SK-N-SH (cell line): ENCODE measurements at places on chromosomes 11 and 22.

DNA sequence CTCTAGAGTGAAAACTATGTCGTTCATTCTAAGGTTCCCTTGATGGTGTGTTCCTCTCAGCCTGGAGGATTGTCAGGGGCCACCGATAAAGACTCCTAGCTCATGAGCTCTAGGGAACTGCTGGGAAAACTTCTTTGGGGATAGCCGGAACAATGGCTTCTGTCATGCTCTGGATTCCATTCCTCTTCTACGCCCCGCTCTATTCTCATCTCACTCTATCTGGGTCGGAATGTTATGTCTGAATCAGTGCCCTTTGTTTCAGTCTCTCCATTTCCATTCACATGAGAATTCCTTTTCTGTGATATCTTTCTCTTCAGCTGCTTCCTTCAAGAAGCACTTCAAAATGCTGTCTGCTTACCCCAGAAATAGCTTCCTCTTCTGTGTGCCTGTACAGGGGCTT, 16.9 kb upstream of the SLCO2B1 start:
- DNase-seq = no peak

- DNase-seq = peak; percentile 91
These were observed 6.3 kb downstream of the PC start for GRCh38 chr11:66951927-66952337.

GRCh38 chr11:66190786-66191185, 77.7 kb upstream of the RAB1B start:
- DNase-seq = no peak

DNA sequence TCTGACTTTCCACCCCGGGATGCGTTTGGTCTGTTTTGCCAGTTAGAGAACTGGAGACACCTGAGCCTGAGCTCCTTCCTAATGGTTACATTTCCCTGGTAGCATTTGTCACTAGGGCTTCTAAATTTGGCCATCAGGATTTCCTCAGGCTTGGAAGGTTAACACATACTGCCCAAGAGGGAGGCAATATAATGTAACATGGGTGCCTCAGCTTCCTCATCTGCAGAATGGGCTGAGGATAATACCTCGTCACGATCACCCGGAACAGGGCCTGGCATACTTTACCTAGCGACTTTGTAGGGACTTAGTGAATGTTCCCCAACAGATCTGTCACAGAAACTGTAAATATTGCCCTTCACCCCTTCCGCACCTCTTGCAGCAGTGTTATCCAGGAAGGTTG, 11.3 kb downstream of the IL17RA start:
- DNase-seq = no peak

GRCh38 chr11:71131861-71132260, 120.5 kb downstream of the SHANK2 start:
- DNase-seq = no peak

DNA sequence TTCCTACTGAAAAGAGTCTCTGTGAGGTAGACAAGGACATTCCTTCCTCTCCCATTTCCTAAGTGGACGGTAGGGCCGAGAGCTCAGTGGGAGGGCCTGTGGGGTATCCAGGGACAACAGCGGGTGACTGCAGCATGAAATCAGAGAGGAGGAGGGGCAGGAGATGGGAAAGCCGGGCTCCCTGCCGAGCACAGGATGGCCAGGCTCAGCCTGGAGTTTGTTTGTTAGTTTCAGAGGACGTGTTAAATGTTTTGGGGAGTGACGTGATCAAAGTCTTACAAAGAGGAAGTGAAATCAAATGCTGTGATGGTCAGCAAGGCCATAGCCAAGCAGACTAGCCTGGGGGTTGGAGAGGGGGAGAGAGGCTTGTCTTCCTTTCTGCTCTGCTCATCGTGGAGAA, 152.7 kb downstream of the ADAMTS15 start:
- DNase-seq = no peak

DNA sequence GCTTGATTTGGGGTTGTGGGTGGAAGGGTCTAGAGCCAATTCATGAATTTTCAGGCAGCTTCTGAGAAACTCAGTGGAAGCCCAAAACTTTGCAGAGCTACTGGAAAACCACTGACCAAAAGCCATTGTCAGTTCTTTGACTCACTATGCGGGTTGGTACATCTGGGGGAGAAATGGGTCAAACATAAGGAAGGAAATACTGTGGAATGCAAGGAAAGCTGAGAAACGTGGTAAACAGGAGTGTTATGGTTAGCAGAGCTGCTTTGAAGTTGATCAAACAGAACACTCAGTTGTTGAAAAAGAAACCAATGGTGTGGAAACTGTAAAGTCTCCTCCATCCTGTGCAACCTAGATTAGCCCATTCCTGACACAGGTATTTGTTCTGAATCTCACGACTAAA, 6.3 kb upstream of the ABTB2 start:
- DNase-seq = no peak

- no peak for DNase-seq
These were observed 2.7 kb downstream of the EIF4ENIF1 start for GRCh38 chr22:31486951-31487350.

DNA sequence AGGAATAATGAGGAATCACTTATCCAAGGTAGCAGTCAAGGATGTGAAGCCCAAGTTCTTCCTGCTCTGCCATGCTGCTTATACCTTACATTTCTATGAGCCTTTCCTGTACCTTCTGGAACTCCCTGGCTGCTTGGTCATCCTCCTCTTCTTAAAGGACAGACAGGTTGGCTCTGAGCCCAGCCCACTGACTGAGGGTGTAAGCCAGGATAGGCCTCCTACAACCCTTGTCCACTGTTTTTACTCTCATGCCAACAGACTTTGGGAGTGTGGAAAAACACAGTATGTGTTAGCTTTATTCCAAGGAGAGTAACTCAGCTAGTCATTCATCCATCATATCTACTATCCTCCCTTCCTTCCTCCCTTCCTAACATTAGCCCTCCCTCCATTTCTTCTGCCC, 47.5 kb downstream of the IRAG1 start:
- no peak for DNase-seq

DNA sequence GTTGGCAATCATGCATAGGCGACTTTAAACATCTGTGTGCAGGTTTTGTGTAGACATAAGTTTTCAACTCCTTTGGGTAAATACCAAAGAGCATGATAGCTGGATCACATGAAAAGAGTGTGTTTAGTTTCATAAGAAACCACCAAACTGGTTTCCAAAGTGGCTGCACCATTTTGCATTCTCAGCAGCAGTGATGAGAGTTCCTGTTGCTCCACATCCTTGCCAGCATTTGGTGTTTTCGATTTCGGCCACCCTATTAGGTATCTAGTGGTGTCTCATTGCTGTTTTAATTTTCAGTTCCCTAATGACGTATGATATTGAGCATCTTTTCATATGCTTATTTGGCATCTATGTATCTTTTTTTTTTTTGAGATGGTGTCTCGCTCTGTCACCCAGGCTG, 62.8 kb upstream of the CCND1 start:
- DNase-seq = no peak

DNA sequence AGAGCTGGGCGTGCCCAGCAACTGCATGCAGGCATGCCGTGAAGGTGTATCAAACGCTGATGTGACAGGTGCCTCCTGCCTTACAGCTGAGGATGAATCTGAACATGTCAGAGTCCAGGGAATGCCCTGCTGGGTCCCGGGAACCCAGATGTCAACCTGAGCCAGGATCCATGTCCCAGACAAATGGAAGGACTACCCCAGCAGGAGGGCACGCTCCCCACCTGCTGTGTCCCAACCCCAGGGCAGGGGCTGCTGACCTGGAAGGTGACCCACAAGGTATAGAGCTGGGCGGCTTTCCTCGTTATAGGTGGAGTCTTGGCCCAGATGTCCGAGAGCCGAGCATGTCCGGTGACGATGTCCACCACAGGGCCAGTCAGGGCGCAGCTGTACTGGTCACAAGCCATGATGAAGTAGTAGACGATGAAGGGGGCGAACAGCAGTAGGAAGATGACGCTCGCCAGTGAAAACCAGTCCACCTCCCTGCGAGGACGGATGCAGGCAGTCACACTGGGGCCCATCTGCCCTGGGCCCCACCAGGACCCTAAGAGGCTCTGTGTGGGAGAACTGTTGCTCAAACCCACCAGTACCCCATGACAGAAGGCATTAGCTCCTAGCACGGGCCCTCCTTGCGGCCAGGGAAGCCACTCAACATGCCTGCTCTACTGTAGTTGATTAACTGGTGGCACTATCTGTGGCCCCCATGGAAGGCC, 4.3 kb downstream of the DHCR7 start:
- DNase-seq = no peak

GRCh38 chr11:16032974-16033373, 323.4 kb downstream of the SOX6 start:
- no peak for DNase-seq

DNA sequence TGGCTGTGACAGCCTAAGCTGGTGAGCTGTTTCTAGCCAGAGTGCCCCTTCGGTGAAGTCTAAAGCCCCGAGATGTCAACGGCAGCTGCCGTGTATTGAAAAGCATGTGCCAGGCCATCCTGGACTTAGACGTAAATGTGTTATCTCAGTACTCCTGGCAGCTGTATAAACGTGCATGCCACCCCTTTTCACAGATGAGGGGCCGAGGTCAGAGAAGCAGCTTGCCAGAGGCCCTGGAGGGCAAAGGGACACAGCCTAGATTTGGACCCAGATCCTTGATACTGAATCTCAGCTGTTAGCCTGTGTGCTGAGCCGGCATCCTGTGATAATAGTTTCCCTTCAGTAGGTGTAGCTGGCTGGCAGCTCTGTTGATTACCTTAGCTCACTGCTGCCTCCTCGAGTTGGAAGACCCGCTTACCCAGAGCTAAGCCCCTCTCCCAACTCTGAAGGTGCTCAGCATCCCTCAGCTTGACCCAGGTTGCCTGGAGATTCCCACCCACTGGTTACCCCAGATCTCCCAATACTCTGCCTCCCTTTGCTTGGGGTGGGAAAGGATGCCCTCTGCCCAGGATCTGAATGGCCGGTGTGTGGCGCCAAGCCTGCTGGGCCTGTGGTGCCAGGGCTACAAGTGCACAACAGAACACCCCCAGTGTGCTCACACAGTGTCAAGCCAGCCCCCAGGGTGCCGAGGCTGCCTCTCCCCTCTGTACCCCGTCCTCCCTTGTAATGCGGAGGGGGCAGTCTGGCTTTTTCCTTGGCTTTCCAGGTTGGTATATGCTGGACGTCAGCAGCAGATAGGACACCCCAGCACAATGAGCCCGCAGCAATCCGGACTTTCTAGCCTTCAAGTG, 59.8 kb upstream of the WNT7B start:
- DNase-seq = peak; percentile 69

GRCh38 chr11:69803022-69803421, 16.2 kb downstream of the FGF3 start:
- no peak for DNase-seq

DNA sequence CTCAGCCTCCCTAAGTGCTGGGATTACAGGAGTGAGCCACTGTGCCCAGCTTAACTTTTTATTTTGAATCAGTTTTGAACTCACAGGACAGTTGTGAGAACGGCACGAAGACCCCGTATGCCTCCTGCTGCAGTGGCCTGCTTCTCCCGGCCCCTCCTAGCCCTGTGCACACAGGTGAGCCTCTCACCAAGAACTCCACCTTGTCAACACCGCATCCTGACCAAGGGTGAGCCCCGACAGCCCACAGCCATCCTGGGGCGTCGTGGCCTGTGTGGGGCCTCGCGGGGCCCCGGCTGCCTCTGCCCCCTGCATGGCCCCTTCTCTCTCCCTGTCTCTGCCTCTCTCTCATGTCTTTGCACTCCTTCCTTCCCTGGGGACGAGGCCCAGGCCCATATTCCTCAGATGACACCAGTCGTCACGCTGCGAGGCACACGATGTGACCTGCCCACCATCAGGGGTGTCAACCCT, 38.8 kb downstream of the GNB1L start:
- DNase-seq = no peak

DNA sequence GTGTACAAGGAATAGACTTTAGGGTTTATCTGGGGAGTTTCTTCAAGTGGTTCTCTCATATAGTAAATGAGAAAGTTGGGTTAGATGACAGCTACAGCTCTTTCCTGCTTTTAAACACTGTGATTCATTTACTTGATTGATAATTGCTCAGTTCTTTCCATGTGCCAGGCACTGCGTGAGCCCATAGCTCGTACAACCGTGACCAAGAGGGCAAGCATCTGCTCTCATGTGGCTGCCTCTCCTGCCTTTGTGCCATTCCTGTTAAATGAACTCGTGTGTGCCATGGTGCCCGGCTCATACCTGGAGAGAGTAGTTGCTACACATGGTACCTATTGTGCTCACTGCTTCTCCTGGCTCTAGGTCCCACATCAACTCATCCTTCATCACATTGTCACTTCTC, 206.3 kb downstream of the SNX19 start:
- DNase-seq = no peak

DNA sequence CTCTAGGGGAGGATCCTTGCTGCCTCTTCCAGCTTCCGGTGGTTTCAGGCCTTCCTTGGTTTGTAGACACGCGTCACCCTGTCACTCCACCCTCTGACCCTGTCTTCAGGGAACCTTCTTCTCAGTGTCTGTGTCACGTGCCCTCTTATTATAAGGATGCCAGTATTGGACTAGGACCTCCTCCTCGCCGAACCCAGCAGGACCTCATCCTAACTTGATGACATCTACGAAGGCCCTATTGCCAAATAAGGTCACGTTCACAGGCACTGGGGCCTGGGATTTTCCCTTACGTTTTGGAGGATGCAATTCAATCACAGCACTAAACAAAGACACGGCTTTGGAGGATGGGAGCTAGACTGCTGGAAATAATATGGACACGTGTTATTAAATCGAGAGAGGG, 408.7 kb downstream of the BRD1 start:
- DNase-seq = no peak

DNA sequence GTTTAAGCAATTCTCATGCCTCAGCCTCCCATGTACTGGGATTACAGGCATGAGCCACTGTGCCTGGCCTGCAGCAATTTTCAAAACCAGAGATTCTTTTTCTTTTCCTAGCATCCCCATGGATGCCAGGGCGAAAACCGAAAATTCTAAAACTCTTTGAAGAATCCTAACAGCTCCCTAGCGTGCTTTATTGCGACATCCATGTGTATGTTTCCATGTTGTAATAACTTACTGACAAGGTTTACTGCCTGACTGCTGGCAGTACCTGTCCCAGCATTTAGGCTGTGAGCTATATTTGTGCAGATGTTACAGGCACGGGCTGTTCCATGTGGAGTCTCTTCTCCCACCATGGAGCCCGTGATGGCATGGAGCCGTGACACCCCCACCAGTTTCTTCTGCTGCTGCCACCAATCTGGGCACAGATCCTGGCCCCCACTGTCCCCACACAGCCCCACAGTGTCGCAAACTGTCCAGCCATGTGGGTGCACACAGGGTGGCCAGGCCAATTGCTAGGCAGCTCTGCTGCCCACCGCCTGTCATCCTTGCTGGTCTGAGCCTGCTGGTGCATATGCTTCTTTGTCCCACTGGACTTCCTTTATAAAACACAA, 7.1 kb upstream of the TAB1 start:
- no peak for DNase-seq

GRCh38 chr11:3225826-3226750, 6.1 kb downstream of the MRGPRE start:
- peak; percentile 15 for DNase-seq
